Activated T-cell treated with anti-CD3 and anti-CD28 coated beads for 24 hours (primary cell): ENCODE measurements at places on chromosomes 7 and 10.
A peak's percentile ranks its signal among the peaks of the same experiment; 100 is the strongest.

- DNase-seq = no peak
Observed at GRCh38 chr10:132332433-132332754, 401 bp downstream of the LRRC27 start.

GRCh38 chr10:127337801-127338200 is 141.4 kb upstream of the INSYN2A start:
- no peak for DNase-seq

DNA sequence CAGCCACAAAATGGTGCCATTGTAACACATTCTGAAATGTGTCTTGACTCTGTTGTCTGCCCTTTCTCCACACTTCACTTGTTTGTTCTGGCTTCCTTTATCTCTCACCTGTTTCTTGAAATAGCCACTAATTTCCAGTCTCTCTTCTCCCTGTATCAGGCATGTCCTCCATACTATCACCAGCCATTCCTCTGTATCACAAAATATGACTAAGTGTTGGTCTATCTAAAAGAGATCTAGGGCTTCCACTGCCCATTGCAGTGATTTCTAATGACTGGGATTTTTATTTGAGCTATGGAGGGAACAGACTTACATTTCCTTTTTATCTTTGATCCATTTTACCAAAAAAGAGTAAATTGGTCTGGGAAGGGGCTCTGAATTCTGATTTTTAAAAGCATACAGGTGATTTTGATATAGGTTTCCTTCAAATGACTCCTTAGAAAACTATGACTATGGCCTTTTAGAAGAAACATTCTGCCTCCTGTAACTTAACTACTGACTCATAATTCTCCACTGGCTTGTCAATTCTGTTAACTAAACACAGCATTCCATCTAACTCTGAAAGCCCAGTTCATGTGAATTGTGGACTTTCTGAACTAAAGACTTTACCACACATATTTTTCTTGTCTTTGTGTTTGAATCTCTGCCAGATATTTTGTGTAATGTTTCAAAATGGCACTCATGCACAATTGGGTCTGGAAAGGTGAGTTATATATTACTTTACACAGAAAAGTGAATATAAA is 1121.4 kb downstream of the XPNPEP1 start:
- no peak for DNase-seq

- DNase-seq = no peak
Observed at GRCh38 chr10:133441780-133442179, 12.0 kb upstream of the SCART1 start.

DNA sequence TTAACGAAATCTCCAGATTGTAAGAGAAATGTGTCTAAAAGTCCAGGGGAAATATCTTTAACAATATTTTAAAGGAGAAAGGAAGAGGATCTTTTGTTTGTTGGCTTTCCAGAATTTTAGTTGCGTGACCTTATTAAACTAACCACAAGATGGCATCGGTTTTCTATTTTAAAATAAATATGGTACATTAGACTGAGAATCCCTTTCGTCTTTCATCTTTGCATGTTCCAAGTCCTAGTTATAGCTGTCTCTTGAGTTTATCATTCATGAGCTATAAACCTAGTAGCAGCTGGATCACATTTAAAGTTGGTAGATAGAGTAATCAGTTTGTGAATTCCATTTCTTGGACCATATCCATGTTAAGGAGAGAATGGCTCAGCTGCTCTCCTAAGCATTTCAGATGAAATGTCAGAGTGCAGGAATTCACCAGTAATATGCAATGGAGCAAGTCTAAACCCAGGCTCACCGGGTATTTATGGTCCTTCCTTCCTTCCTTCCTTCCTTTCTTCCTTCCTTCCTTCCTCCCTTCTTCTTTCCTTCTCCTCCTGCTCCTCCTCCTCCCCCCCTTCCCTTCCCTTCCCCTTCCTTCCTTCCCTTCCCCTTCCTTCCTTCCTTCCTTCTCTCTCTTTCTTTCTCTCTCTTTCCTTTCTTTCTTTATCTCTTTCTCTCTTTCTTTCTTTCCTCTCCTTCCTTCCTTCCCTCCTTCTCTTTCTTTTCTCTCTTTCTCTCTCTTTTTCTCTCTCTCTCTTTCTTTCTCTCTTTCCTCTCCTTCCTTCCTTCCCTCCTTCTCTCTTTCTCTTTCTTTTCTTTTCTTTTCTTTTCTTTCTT is 57.8 kb upstream of the RAB18 start:
- DNase-seq = no peak

DNA sequence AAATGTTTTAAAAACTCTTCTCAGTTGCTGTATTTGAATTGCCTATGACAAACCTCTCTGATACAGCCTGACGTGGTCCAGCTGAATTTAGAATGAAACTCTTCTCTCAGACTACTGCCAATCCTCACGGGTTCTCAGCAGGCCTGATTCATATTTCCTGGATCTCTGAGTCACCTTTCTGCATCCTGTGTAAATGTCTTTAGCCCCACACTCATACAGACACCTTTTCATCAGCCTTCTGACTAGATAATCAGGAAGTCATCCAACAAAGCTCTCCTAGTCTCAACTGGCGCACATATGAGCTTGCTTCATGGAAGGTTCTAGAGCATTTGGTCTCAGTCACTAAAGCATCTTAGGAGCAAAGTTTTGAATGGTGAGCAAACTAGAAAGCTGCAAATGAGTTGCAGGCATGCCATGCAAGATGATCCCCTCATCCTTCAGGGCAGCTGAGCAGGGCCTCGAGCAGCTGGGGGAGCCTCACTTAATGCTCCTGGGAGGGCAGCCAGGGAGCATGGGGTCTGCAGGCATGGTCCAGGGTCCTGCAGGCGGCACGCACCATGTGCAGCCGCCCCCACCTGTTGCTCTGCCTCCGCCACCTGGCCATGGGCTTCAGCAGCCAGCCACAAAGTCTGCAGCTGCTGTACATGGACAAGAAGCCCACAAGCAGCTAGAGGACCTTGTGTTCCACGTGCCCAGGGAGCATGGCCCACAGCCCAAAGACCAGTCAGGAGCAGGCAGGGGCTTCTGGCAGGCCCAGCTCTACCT is 182.8 kb downstream of the ARHGAP12 start:
- DNase-seq = peak; percentile 49

DNA sequence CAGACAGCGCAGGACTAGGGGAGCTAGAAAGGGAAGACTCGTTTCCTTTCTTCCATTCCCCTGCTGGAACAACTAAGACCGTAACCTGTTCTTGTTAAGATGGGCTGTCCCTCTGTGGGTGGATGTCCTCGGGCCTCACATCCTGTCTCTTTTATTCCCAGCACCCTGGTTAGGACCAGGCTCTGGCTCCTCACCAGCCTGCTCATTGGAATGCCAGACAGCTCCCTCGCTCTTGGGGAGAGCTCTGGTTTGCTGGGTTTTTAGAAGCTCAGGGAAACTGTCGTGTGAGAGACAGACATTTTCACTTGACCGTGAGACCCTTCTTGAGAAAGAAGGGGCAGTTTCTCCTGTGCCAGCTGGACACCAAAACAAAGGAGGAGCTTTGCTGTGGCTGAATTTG is 58.1 kb upstream of the HABP2 start:
- DNase-seq = no peak

DNA sequence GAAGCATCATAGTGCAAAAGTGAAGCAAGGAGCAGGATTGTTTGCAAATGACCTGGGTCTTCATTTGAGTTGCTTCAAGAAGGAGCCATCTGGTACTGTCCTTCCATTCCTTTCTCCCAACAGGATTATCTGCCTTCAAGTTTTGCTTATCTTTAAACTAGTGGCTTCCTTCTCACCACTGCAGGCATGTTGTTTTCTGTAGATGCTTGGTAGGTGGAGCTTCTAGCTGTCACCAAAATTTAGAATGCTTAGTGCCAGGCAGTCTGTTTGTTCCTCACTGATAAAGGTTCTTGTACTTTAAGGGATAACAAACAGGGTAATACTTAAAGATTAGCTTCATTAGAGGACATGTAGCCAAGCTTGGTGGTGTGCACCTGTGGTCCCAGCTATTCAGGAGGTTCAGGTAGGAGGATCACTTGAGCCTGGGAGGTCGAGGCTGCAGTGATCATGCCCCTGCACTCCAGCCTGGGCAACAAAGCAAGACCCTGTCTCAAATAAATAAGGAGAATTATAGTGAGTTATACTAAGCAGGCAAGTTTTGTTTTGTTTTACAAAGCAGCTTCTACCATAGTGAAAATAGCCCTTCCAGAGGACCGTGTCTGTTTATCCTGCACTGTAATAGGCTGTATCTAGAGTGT is 5.7 kb downstream of the ARL5B start:
- no peak for DNase-seq

DNA sequence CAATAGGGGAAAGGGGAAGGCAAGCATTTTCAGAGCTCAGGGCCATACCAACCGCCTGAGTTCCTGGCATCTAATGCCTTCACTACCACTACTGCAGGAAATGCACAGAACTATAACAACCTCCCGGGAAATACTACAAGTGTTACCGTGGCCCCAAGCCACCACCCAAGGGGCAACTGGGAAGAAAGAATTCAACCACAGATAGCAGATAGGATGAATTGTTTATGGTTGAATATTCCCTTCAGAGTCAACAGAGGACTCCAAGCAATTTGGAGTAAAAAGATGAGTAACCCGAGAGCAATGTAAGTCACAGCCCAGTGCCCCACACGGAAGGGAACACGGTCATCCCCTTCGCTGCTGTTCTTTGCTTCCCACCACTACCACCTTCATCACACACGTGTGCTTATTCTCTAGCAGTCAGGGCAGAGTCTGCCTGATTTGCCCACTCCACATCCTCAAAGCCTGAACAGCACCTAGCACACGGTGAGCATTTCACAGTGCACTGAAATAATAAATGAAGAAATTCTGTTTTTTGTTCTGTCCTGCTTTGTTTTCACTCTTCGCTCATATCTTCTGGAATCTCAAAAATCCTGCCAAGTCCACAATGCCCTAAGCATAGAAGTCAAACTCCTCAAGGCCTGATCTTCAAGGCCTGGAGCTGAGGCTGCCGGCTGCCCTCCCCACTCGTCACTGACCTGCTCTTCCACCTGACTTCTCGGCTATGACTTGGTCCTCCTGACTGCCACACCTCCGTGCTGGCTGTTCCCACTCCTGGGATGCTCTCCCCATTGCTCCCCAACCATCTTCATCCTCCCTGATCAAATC is 221.1 kb downstream of the KCNMA1 start:
- no peak for DNase-seq

DNA sequence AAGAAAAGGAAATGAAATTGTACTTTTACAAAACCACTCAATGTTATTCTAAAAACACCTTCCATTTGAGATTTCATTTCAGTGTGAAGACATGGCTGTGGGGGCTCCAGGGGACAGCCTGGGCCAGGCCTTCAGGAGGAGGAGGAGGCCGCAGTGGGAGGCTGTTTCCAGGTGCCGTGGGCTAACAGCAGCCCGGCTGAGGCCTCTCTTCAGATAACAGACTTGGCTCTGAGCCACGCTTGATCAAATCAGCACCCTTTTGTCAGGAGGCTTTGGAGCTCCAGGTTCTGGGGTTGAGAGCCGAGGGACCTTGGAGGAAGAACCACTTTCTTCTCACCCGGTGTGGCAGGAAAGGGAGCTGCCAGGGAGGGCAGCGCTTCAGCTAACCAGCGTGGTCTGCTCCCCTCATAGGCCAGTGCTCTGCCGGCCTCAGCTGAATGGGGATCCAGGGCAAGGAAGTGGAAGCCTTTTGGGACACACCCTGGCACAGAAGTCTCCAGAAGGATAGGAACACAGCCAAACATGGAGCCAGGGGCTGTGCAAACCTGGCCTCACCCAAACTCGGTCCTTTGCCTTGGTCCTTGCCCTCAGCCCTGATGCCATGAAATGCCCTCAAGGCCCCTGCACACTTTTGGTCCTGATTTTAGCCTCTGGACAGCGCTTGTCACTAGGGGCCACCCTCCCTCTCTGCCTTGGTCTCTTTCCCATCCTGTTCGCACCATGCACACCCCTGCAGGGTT is 23.5 kb upstream of the CHST15 start:
- DNase-seq = no peak

DNA sequence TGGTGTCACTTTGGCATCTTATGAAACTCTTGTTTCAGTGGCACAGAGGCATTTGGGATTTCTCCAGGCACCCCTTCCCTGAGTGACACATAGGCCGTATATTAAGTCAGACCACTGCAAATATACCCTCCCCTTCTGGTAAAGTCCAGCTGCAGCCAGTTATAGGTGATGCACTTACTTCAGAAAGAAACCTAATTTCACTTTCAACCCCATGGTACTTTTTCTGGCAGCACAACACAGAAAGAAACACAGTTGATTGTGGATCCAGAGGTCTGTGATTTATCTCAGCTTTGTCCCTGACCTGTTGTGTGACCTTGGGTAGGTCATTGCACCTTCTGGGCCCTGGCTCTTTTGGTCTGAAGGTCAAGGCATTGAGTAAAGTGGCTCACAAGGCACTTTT is 173.2 kb downstream of the BUB3 start:
- DNase-seq = no peak

- no peak for DNase-seq
Observed at GRCh38 chr7:6121141-6121540, 90.0 kb downstream of the ANKRD61 start.

GRCh38 chr10:1747590-1748157 is 10.3 kb upstream of the ADARB2 start:
- DNase-seq = no peak

DNA sequence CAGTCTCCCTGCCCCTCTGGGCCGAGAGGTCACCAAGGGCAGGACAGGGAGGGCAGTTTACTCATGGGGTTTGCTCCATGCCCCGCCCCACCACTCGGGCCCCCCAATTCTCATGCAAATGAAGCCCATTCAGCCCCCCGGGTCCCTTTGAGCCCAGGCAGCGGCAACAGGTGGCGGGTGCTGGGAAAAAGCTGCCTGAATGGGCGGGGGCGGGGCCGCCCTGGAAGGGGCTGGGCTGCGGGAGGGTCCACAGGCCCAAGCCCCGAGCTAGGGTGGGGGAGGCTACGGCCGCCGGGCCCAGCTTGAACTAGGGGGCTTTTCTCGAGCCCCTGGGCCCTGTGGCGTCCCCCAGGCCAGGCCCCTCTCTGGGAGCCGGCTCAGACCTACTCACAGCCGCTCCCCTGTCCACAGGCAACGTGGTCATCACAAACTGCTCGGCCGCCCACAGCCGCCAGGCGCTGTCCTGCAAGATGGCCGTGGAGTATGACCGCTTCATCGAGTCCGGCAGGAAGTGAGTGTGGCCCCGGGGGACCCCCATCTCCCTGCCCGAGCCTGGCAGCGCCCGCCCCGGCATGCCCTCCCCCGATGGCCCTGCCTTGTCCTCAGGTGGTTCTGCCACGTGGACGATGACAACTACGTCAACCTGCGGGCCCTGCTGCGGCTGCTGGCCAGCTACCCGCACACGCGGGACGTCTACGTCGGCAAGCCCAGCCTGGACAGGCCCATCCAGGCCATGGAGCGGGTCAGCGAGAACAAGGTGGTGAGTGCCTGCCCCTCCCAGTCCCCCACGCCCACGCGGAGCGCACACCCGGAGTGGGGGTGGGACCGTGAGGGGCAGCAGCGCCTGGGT is 5.5 kb downstream of the LFNG start:
- DNase-seq = no peak

GRCh38 chr10:6972226-6972625 is 392.1 kb upstream of the PRKCQ start:
- no peak for DNase-seq

GRCh38 chr10:78581133-78581694 is 487.6 kb upstream of the ZMIZ1 start:
- no peak for DNase-seq
